D341Med (cell line): ENCODE measurements at places on chromosomes 11 and 22.

DNA sequence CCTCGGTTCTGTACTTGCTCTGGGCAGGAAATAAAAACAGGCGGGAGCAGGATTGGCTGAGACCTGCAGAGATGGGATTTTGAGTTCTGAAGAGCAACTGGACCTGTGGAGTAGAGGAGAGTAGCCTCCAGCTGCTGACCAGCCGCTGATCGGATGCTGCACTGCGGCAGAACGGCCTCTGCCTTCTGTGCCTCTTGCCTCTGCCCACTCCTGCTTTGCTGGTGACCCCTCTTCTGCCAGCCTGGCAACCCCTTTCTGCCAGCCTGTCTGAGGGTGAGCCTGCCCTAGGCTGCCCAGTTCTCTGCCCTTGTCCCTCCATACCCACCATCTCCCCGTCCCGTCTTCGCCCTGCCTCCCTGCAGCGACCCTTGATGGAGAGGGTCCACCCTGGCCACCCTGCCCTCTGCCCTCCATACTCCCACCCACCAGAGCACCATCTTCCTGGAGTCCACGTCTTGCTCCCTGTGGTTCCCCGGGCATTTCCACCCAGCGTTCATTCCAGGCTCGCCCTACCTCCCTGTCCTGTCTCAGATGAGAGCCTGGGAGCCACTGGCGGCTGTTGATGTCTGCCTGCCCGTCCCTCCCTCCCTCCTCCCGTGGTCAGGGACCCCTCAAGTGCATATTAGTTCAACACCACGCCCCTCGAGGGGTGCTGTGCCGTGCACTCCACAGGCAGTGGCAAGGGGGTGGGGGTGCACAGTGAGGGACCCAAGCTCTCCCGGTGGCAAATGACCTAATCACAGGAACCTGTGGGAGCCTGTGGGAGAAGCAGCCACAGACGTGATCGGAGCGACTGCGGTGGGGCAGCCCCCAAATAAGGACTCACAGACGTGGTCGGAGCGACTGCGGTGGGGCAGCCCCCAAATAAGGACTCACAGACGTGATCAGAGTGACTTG lies 863.3 kb downstream of the TBC1D22A start:
- no peak for DNase-seq

GRCh38 chr22:46542011-46542985 lies 4.9 kb upstream of the CELSR1 start:
- peak; percentile 95 for DNase-seq

GRCh38 chr11:131762346-131763110 lies 392.1 kb downstream of the NTM start:
- DNase-seq: no peak

DNA sequence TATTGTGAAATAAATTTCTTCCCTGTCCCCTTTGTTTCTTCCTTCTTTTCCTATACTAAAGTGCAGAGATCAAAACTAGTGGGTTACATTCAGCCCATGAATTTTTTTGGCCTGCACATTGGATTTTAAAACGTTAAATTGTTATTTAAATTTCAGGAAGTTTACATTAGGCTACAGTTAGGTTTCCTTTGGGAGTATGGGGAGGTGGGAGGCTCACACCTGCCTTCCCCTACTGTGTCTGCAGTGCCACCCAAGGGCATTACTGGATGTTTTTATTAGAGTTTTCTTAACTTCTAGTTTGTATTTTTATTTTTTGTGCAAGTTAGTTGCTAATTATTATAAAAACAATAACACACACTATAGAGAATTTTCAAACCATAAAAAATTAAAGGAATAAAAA lies 51.7 kb downstream of the CYB5R2 start:
- DNase-seq: no peak

GRCh38 chr22:24961217-24961844 lies 8.8 kb downstream of the KIAA1671 start:
- no peak for DNase-seq

- DNase-seq: peak; percentile 36
Observed at GRCh38 chr11:61923166-61924063, 6.0 kb upstream of the RAB3IL1 start.

DNA sequence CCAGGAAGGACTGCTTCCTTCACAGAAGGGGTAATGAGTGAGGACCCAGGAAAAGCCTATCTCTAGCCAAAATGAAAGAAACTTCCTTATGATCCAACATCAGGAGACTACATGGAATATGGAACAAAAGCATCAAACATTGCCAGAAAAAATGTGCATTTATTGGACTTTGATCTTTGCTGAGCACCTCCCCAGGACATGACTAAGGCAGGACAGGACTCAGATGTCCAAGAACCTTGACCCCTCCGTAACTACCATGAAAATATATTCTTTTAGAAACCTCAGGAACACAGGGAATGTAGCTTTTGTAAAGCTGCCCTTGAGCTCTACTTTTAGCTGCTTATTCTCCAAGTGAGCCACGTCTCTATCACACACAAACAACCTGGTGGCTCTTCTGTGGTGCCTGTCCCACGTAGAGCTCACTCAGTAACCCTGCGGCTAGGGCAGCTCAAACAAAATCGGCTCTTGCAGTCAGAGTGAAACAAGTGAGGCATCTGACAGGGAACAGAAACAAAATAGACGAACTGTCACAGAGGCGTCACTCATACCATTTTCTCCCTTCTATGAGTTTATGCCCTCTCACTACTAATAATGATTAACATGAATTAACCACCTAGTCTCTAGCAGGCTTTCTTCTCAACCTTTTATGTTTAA lies 471.5 kb upstream of the API5 start:
- DNase-seq: no peak

DNA sequence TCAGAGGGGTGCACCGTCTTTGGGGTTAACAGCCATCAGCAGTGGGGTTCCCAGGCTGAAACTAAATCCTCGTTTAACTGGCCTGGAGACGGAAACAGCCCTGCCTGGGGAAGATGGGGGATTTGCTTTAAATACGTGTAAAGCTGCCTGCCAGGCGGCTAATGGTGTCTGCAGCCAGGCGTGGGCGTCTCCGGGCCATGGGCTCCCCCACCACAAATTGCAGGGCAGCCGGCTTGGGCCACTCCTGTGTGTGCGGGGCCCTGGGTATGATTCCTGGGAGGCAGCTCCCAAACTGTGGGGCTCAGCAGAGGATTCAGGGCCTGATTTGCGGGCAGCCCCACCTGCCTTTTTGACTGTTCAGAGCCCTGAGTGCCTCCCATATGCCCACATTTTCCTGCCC lies 110.5 kb downstream of the KCNQ1 start:
- no peak for DNase-seq

DNA sequence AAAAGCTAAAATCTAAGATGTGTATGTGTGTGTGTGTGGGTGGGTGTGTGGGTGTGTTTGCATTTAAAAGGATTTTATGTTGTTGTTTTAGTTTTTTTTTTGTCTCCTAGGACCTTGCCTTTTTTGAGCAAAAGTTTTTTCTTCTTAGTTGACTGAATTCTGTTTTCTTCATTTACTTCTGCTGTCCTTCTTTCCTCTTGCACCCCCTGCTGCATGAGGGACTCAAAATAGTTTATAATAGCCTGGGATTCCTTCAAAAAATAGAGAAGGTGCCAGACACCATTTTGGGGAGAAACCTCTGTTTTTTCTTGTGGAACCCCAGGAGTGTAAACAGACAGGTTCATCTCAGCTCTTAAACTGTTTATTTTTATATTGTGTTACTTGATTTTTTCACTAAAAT lies 817.7 kb downstream of the TBC1D22A start:
- DNase-seq: no peak

- DNase-seq: no peak
Observed at GRCh38 chr11:115682888-115683287, 178.7 kb upstream of the CADM1 start.

GRCh38 chr11:6771926-6772893 lies at the start of gene OR2AG2:
Gene OR2AG2, minus strand, starts transcription at chr11:6771976. Its CDS starts 3,019 bp downstream, at chr11:6768957.
- DNase-seq: no peak

DNA sequence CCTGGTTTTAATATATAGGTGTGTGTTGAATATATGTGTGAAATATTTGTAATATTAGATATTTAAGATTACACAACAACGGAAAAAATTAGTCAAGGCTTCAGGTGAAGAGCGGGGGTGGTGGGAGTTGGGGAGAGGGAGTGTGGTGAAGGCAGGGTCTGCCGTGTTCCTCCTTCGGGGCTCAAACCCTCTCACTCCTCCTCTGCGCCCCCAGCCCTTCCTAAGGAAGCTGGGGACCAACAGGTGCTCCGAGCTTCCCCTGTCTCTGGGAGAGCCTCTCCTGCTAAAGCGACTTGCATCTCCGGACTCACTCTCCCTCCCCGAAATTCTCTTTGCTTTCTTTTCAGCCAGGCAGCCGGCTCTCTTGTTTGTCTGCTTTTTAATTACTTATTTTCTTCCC lies 960 bp upstream of the CADM1 start:
- DNase-seq: peak; percentile 37

- DNase-seq: no peak
Observed at GRCh38 chr11:59770869-59771268, 15.7 kb downstream of the STX3 start.

DNA sequence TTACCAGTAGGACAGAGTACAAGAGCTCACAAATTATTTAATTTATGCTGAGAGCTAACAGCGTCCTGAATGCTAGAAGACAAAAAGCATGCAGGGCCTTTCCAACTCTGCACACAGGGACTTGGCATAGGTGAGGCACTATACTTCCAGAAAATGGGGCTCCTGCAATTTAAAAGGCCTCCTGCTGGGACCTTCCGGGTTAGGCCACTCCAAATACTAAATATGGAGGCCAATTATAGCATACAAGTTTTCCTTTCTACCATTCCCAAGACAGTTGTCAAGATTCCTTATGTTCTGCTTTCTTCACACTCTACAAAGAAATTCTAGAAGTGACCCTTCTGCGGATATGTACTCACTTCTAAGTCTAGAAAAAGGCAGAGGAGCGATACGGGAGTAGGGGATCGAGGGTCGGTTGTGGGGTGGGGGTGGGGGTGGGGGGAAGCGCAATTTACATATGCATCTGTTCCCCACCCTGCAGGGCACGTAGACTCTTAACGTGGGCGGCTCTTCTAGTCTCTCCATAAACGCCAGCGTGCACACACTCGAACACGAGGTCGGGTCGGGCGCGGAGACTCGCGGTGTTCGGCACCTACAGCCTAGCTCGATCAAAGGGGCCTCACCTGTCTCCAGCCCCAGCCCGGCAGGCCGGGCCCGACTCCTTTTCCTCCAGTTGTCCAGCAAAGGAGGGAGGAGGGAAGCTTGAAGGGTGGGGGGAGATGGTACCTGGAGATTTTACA lies 728 bp downstream of the DCUN1D5 start:
- DNase-seq: peak; percentile 65

GRCh38 chr11:7563281-7563680 lies 49.5 kb downstream of the PPFIBP2 start:
- DNase-seq: no peak

- DNase-seq: no peak
Observed at GRCh38 chr11:130766650-130767565, 149.4 kb downstream of the SNX19 start.

GRCh38 chr11:17986711-17987220 lies 26.1 kb downstream of the SERGEF start:
- DNase-seq: no peak

DNA sequence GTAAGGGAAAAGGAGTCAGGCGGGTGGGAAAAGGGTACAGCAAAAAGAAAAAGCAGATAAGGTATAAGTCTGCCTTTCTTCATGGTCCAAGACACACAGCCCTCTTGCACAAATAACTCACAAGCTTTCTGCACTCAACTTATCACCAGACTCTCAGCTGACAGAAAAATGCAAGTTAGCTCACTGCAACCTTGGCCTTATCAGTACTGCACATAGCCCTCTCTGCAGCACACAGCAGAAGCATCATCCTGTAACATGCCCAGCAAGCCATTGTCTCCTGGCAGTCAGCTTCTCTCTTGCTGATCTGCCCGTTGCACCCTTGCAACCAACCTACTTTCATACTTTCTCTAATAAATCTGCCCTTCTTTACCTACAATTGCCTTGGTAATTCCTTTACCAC lies 5.8 kb downstream of the ZBTB44 start:
- no peak for DNase-seq

DNA sequence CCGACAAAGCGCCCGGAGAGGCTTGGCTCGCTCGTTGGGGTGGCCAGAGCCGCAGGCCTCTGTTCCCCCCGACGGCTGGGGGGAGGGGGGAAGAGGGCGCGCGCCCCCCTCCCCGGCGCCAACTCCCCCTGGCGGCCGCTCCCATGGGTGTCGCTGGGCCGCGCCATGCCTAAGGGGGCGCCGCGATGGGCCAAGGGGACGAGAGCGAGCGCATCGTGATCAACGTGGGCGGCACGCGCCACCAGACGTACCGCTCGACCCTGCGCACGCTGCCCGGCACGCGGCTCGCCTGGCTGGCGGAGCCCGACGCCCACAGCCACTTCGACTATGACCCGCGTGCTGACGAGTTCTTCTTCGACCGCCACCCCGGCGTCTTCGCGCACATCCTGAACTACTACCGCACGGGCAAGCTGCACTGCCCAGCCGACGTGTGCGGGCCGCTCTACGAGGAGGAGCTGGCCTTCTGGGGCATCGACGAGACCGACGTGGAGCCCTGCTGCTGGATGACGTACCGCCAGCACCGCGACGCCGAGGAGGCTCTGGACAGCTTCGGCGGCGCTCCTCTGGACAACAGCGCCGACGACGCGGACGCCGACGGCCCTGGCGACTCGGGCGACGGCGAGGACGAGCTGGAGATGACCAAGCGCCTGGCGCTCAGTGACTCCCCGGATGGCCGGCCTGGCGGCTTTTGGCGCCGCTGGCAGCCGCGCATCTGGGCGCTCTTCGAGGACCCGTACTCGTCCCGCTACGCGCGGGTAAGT lies 1.4 kb downstream of the KCNC1 start:
- DNase-seq: peak; percentile 87

GRCh38 chr11:100629671-100630070 lies 57.4 kb upstream of the ARHGAP42 start:
- no peak for DNase-seq
